Inflammatory macrophage treated with lipopolysaccharide for 4 hours (primary cell): ENCODE measurements at places on chromosomes 7 and 10.
A peak's percentile ranks its signal among the peaks of the same experiment; 100 is the strongest.

- DNase-seq: no peak
These were observed 76.4 kb downstream of the NKX6-2 start for GRCh38 chr10:132709471-132709951.

GRCh38 chr10:103278862-103279298 lies 1.9 kb downstream of the INA start:
- peak; percentile 38 for DNase-seq

DNA sequence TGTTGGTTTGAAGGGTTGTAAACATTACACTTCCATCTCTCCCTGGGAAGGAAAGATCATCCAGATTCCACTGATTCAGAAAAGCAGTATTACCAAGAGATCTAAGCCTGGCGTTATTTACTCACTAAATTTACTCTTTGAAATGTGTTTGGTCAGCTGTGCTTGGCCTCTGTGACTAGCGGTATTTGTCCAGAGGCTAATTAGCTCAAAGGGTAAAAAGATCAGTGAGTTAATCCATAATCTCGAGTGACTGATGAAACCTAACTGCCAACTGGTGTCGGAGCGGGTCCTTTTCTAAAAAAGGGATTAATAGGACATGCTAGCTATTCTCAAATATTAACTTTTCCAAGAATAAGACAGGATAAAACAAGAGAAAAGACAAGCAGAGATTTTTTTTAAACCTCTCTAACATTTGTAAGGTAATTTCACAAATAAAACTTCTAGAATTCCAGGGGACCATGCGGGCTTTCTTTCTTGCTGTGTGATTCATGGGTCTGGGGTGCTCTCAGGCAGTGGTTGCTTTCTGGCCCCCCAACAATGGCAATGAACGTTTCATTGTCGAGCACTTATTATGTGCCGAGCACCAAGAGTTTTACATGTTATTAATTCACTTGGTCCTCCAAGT lies 247.3 kb upstream of the AOAH start:
- DNase-seq: no peak

DNA sequence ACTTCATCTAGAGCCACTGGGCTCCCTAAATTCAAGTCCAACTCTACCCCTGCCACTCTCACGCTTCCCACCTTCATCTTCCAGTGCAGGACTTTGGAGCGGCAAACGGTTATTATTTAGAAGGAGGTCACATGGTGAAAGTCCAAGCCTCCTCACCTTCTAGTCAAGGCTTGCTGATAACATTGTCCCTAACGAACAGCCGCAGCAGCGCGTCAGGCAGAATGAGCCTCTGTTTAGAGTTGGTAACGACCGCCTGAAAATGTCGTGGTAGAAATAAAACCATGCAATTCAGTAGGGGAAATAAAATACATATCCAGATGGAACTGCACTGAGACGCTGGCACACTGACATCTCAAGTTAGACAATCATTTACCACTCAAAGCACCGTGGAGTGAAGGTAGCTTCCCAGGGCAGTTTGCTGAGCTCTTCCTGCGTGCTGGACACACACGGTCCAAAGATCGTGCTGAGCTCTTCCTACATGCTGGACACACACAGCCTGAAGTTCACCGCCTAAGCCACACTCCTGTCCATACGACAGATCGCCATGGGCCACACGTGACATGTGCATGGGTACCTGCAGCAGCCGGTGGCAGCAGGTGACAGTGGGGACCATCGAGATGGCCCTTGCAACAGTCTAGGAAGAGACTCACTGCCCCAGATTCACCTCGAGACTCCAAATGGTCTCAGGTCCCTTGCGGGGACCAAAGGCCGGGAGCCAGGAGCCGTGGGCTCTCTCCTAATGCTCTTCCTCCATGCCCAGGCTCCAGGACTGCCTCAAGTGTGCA lies 323.5 kb downstream of the PTPRN2 start:
- DNase-seq: no peak

- peak; percentile 33 for DNase-seq
These were observed 11.4 kb downstream of the ATG9B start for GRCh38 chr7:151012911-151013347.

GRCh38 chr7:41826641-41827040 lies 123.8 kb upstream of the INHBA start:
- no peak for DNase-seq

DNA sequence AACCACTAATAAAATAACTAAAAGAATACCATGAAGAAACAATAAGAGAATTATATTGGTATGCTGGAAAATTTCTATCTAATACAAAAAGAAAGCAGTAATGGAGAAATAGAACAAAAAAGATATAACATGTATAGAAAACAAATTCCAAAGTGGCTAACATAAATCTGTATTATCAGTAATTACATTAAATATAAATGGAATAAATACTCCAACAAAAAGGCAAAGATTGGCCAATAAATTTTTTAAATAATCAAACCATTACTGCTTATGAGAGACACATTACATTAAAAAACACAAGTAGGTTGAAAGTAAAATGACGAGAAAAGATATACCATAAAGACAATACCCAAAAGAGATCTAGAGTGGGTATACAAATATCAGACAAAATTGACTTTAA lies 90.0 kb downstream of the ARHGAP22 start:
- no peak for DNase-seq

DNA sequence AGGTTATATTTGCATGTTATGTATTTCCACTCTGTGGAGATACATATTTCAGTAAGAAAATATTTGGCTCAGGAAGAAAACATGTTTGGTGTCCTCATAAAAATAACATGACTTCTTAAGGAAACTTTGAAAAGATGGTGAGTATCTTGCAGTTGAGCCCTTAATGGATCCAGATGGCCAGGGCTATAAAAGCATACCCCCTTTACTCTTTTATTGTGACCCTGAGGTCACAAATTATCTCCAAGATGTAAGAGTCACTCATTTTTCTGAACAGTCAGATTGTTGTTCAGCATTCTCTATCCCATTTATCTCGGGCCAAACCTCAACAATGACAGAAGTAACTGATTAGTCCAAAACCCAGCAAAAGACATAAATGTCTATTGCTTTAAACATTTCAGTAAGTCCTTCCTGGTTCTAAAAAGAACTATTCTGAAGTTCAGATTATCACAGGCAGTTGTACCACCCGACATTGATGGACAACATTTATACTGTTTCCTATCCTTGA lies 539.4 kb downstream of the PARD3 start:
- no peak for DNase-seq

DNA sequence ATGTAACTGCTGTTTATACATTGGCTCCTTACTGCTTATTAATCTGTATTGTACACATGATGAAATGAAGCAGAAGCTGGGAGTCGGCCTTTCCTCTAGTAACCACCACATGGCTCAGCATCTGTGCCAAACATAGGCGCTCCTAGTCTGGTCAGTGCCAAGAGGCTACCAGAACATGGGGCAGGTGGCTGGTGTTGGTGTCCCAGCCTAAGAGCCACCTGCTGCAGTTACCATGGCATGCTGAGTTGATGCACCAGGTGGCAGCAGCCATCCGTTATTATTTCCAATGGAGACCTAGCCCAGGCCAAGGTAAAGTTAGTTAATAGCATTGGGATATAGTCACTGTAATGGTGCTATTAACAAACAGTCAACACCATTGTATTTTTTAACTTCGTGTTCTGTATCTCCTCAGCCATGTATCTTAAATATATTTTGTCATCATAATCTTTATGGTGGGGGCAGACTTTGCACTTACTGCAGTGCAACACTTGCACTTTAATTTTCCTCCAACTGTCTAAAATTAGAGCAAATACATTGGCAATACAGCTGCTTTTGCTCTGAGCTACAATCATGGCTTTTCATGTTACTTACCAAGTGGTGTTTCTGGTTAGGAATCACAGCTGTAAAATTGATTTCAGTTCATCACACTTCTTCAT lies 33.1 kb downstream of the HBP1 start:
- DNase-seq: no peak

- DNase-seq: no peak
These were observed 6.6 kb downstream of the VOPP1 start for GRCh38 chr7:55565681-55566080.

DNA sequence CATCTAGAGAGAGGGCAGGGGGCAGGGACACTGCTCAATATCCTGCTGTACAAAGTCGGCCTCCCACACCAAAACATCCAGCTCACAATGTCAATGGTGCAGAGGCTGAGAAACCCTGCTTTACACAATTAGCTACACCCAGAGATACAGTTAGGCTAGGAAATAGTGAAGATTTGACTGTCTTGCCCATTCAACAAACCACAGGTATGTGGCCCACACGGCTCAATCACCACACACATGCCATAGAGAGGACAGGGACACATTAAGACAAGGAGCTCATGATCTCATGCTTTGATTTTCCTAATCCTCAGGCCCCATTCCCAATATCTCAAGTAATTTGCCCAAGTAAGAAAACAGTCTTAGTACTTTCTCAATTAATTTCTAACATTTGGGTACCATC lies 110.4 kb downstream of the OSBPL3 start:
- no peak for DNase-seq

- no peak for DNase-seq
These were observed 39.3 kb downstream of the VSTM2A start for GRCh38 chr7:54581511-54581910.

GRCh38 chr7:55028011-55028410 lies 9.2 kb downstream of the EGFR start:
- DNase-seq: no peak

DNA sequence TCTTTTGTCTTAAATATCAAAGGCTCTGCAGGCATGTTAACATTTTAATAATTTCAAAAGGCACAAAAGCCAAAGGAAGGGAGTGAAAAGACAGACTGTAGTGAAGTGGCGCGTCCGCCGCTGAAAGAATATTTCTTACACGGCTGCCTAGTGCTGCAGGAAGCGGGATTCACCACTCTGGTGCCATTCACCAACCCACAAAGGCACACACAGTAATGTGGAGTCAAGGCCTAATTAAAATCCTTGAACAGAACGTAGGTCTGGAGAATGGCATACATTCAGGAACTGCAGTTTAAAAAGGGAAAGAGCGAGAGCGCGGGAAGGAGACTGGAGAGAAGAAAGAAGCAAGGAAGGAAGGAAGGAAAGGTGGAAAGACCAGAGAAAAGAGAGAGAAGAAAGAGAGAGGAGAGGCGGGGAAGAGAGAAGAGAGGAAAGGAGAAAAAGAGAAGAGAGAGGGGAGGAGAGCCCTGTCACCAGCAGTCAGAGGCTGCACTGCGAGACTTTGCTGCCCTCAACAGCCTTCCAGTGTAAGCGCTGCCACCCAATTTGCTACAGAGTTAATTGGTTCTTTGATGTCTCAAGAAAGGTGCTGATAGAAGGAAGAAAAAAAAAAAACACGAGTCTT lies 554.0 kb downstream of the MDFIC start:
- DNase-seq: no peak

DNA sequence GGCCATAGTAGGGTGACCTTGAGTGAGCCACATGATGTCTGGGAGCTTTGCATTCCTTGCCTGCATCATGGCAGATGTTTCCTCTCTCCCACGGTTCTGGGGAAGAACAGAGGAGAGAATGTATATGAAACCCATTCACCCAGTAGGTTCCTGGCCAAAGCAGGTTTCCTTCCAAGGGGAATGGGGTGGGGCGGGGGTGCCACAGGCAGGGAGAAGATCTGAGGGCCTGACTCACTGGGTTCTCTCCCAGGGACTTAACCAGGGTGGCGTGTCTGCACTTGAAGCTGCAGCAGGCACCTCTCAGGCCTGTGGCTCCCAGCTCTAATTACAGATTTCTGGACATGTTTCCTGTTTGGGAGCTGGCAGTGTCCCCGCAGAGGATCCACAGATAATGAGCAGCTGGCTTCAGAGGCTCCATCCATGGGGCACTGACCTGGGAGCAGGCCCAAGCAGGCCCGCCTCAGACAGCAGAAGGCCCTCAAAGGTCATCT lies 50.2 kb upstream of the ZMIZ1 start:
- no peak for DNase-seq

DNA sequence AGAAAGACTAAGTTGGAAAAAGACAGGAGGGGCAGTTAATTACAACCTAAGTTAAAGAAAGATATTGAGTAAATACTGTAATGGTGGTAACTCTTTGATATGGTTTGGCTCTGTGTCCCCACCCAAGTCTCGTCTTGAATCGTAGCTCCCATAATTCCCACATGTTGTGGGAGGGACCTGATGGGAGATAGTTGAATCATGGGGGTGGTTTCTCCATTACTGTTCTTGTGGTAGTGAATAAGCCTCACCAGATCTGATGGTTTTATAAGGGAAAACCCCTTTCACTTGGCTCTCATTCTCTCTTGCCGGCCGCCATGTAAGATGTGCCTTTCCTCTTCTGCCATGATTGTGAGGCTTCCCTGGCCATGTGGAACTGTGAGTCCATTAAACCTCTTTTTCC lies 143.8 kb downstream of the GRK5 start:
- DNase-seq: no peak

DNA sequence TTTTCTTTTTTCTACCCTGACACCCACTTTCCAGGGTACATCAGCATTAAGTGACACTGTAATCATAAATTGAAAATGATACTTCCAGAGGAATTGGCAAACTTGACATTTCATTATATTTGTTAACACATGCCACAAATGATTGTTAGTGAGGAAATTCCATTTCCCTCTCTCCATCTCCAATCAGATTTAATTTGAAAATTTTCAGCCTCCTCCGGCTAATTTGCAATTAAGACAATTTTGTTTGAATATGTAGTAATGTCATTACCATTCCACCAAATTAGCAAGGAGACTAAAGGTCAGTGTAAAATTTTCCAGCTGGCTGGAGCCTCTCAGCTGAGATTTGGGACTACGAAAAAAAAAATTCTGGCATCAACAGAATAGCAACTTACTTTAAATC lies 242.7 kb downstream of the FOXP2 start:
- DNase-seq: no peak

GRCh38 chr7:105896407-105896911 lies 20.1 kb upstream of the ATXN7L1 start:
- DNase-seq: no peak

- DNase-seq: no peak
These were observed 103.2 kb upstream of the IFRD1 start for GRCh38 chr7:112347088-112347487.

DNA sequence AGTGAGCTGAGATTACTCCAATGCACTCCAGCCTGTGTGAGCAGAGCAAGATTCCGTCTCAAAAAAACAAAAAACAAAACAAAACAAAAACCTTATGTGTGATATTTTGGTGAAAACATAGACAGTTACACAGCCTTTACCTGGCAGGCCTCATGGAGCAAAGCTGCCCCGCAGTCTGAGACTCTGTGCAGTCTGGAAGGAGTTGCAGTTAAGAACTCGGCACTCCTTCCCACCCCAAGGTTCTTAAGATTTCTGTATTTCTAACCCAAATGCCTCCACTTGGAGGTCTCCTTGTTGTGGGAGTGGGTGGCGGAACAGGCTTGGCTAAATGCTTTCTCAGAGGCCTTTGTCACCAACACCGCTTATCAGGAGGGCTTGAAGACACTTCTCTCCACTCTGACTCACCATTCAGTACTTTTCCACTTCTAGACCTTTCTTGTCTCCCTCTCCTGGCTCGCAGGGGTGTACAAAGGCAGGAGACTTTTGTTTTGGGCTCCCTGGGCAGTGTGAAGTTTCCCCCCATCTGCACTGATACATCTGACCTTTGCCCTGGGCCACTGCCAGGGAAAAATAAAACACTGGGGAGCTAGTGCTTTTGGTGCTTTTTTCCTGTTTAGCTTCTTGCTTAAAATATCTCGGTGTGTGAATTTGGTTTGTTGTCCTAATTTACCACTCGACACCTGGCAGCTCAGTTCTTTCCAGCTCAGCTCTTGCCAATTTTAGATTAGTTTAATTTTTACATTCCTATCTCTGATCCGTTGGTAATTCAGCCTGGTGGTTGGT lies 51.3 kb upstream of the MAGI2 start:
- no peak for DNase-seq
